ENCODE measurements at places on chromosomes 4 and X.

DNA sequence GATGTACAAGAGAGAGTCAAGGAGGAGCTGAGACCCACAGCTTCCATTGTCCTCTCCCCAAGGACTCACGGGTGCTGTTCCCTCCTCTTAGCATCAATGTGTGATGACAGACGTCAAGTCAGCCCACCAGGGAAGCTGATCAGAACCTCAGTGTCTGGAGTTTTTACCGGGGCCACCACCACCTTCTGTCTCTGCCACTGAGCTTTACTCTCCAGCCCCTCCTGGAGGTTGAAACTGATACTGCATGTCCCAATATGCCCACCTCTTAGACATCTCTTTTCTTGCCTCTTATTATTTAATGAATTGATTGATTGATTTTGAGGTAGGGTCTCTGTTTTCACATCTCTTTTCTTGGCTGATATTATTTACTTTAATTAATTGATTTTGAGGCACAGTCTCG, 10.3 kb upstream of the AKAP17A start:
- peak; percentile 55 for DNase-seq

- no peak for DNase-seq
Observed at GRCh38 chr4:78661921-78662521, 110.5 kb downstream of the ANXA3 start.

- DNase-seq, result no peak
Observed at GRCh38 chr4:186900232-186900900, 176.7 kb upstream of the FAT1 start.

- no peak for DNase-seq
Observed at GRCh38 chr4:2043396-2044118, 15.6 kb upstream of the NAT8L start.

DNA sequence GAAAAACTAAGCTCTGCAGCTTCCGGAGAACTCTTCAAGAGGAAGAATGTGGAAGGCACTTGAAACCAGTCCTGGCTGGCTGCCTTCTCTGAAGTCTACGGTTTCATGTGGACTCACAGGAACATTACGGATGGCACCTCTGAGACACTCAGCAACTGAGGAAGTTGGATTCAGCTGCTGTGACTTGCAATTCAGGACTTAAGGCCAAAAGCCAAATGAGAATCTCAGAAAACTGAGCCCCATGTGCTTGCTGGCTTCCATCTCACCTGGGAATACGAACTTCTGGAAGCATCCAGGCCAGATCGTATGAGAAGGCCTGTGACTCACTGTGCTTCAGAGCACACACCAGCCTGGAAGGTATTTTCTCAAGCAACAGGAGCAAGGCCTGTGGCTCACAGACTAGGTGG, 107.8 kb upstream of the GPC4 start:
- DNase-seq, result no peak

DNA sequence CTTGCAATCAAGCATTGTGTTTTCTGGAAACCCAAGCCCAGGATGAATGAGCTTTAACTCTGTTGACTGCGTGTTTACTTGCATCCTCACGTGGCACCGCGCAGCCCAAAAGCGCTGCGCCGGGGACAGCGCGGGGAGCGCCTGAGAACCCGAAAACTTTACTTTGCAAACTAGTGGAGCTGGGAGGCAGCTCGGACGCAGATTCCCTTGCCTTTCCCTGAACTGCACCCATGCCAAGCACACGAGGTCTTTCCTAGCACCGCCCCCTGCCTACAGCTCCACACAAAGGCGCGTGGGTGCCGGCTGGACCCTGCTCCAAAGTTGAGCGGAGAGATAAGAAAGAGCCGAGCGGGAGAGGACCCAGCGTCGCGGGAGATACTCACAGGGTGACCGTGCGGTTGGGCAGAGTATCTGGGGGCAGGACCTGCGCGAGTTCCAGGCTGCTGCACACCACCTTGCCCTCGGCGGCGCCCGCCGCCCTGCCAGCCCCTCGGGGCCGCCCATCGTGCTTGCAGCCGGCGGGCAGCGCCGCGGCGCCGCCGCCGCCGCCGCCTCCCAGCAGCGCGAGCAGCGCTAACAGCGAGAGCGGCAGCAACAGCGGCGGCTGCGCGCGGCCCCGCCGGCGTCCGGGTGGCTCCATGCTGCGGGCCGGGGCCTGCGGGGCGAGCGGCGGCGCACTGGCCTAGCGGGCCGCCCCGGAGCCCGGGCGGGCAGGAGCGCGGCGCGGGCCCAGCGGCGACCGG, 550 bp downstream of the ADGRA3 start:
- peak; percentile 12 for DNase-seq

DNA sequence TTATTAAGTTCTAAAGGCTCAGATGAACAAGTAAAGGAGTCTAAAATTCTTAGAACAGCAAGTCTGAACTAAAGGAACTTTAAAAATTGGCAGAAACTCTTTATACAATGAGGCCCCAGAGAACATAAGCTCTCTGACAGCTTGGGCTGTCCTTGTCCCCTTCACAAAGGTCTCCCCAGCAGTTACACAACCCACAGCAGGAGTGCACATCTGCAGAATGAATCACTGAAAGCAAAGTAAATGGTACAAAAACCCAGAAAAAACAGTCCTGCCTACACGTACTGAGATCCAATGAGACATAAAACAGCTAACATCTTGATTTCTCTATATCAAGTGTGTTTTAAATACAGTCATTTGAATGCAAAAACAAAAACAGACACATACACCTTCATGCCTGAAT, 18.7 kb downstream of the RBBP7 start:
- no peak for DNase-seq

GRCh38 chr4:110344165-110344564, 131.8 kb upstream of the ENPEP start:
- DNase-seq, result no peak

GRCh38 chr4:4317496-4318232, 27.6 kb downstream of the ZBTB49 start:
- no peak for DNase-seq

DNA sequence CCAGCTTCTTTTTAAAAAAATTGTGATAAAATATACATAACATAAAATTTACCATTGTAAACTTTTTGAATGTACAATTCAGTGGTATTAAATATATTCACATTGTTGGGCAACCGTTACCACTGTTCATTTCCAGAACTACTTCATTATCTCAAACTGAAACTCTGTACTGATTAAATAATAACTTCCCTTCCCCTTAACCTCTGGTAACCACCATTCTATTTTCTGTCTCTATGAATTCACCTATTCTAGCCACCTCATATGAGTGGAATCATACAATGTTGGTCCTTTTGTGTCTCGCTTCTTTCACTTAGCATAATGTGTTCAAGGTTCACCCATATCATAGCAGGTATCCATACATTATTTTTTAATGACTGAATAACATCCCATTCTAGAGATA, 8.3 kb downstream of the GPR50 start:
- no peak for DNase-seq

DNA sequence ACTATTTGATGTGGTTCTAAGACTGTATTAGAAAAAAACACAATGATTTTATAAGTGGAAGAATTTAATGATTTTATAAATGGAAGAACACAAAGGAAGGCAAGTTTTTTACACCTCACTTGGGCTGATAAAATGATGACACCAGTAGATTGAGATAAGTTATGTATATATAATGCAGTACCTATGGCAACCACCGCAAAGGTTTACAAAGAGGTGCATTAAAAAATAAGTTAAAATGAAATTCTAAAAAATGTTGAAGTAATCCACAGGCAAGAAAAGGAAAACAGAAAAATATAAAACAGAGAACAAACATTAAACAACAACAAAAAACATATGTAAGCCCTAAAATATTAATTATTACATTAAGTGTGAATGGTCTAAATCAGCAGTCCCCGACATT, 490.9 kb upstream of the AADAT start:
- DNase-seq, result no peak

DNA sequence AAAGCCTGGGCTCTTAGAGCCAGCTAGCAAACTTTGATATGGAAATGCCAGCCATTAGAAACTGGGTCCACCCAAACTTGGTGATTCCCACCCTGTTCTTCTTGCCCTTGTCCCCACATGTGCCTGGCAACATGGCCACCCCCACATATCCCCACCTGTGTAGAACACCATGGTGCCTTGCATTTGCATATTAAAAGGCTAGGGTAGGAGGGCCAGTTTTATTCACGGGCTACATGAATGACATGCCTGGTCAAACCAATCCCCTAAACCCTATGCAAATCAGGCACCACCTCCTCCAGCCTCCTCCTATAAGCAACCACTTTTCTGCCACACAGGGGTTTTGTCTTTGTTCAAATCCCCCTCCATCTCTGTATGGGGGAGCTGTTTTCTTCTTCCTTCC, 104.9 kb downstream of the CLNK start:
- DNase-seq, result no peak

DNA sequence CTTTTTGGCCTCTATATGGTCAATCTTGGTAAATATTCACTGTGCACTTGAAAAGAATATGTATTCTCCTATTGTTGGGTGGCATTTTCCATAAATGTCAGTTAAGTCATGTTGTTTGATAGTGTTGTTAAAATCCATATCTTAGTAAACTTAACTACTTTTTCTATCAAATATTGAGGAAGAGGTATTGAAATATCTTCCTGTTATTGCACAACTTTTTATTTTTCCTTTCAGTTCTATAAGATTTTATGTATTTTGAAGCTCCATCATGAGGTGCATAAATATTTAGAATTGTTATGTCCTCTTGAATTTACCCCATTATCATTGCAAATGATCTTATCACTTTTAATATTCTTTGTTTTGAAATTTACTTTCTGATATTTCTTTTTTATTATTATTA, 3.4 kb downstream of the GK2 start:
- DNase-seq, result no peak

- peak; percentile 22 for DNase-seq
Observed at GRCh38 chr4:121950680-121951520, 960 bp downstream of the TRPC3 start.

All from activated CD4-positive, alpha-beta T cell treated with anti-CD3 and anti-CD28 coated beads for 4 hours (primary cell).